ENCODE measurements at places on chromosomes 6 and 20.

GRCh38 chr6:7129360-7129759 lies 21.6 kb downstream of the RREB1 start:
- DNase-seq: no peak

- no peak for DNase-seq
Observed at GRCh38 chr6:127924440-127924839, 23.6 kb upstream of the THEMIS start.

DNA sequence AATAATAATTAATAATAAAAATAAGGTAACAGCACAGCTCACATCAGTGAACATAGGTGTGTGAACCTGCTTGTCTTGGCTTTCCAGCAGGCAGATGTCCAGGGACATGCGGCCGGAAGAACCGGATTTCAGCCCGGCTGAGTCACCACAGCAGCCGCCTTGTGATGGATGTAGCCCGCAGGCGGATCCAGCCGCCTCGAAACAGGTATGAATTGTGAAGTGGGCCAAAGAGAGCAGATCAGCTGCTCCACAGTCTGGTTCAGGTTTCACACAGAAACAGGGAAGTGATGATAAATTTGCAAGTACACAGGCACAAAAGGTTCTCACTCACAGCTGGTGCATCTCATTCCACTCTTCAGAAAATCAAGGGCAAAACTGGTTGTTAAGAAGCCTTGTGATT lies 55.1 kb downstream of the ID4 start:
- no peak for DNase-seq

DNA sequence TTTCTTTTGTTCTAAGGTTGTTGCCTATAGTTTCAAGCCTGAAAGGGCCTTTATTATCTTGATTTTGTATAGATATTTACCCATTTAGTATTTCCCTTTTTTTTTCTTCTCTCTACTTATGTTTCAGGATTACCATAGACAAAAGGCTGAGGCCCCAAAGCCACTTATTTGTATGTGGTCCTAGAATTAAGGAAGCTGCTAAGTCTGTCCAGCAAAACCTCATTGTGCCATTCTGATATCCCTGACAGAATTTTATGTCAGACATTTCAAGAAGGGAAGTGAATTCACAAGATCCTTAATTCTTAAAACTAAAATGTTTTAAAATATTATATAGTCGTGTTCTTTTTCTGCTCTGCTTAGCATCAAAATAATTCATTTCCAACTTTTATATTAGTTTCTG lies 6.9 kb downstream of the HAO1 start:
- no peak for DNase-seq
